ENCODE measurements at places on chromosomes 5 and 9.

DNA sequence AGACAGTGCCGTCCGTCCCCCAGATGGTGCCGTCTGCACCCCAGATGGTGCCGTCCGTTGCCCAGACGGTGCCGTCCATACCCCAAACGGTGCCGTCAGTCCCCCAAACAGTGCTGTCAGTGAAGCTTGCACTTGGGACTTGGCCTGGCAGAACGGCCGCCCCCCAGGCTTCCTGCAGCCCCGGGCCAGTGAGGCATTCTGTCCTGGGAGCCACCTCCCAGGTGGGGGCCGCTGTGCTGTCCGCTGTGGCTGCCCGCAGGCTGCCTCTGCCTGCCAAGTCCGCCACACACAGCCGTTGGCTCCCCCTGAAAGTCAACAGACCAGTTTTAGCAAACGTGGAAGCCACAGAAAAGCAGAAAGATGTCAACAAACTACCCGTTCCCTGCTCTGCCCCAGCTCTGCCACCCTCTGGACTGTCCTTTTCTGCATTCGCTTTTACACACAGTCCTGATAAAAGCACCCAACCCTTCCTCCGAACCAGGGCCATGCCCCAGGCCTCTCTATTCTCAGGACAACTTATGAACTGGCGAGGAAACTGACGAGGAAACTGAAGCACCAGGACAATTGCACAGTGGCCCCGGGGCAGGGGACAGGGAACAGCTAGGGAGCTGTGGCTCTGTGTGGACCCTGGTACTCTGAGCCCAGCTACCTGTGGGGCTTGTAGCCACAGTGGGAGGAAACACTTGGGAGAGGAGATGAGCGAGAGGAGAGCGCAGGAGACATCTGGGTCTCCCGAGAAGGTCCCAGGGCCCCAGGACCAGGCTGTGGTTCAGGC is 39.6 kb upstream of the RXRA start:
- no peak for DNase-seq

GRCh38 chr9:1747417-1747967 is 267.7 kb upstream of the SMARCA2 start:
- DNase-seq = no peak

DNA sequence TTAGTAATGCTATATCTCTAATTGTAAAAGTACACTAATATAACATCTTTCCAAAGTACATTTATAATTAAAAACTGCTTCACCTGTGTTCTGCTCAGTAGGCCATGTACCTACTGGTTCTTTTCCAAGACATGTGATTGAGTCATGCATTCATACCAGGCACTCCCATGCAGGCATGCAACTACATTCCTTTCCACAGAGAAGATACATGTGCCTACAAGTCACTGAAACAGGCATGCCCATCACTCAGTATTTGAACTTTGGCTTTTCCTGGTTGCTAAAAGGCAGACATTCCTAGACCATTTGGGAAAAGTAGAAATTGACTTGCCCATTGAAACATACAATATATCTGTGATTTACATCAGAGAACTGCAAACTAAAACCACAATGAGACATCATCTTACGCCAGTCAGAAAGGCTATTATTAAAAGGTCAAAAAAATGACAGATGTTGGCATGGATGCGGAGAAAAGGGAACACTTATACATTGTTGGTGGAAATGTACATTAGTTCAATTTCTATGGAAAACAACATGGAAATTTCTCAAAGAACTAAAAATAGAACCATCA is 148.3 kb upstream of the MOCS2 start:
- no peak for DNase-seq

DNA sequence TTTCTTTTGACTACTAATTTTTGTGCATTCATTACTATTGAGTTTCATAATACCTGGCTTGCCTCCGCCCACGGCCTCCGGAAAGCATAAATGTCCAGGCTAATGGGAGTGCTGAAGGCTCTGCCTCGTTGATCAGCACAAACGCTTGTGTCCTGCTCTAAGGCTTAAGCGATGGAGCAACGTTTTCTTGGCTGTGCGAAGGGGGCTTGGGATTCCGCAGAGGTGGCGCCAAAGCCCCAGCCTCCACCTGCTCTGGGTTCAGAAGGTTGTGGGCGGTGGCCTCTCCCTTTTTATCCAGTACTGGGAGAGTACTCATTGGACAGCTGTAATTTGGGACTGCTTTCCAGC is 19.7 kb downstream of the ANXA2R start:
- no peak for DNase-seq

GRCh38 chr5:891837-892393 is 686 bp downstream of the BRD9 start:
- no peak for DNase-seq

DNA sequence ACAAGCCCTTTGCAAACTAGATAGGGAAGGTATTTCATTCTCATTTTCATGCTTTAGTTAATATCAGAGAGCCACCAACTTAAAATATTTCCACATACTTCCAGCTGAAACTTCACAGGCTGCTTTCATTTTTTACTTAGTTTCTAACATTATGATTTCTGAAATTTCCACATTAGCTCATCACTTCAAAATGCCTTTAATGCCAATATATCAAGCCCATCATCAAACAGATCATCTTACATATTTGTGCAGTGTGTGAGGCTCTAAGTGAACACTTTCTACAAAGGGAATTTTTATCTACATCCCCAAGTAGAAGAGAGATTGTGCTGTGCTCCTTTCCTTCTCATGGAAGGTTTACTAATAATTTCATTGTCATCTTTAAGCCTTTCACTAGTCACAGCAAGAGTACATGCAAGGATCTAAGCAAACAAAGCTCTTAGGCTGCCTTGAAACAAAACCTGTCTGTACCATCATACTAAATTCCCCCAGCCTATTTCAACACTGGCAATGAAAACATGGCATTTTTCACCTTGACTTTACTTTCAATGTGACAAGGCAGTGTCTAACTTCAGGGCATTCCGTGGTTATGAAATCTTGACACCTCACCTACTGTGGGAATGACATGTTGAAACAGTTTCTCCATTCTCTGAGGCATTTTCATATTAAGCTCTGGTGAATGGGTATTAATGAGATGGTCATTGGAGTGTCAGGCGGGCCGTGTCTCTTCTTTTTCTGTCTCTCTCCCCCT is 45.4 kb downstream of the PPP2R2B start:
- DNase-seq = no peak

DNA sequence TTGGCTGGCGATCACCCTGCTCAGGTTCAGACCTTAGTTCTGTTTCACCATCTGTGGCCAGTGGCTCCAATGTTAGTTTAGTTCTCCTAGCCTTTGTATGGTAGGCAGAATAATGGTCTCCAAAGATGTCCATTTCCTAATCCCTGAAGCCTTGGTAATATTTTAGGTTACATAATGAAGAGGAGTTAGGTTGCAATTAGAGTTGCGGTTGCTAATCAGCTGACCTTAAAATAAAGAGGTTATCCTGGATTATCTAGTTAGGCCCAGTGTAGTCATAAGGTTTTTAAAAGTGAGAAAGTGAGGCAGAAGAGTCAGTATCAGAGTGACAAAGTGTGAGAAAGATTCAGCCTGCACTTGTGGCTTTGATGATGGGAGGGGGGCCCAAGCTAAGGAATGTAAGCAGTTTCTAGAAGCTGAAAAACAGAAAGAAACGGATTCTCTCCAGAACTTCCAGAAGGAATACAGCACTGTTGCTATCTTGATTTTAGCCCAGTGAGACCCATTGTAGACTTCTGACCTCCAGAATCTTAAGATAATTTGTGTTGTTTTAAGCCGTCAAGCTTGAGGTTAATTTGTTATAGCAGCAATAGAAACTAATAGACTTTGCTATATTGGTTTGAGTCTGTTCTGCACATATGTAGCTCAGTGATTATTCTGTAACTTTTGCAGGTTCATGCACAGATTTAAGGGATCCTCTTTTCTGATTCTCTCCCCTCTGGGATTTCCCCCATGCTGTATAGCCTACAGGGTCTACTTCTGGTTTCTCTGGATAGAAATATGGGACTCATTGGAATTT is 21.6 kb downstream of the LNPEP start:
- DNase-seq = no peak

DNA sequence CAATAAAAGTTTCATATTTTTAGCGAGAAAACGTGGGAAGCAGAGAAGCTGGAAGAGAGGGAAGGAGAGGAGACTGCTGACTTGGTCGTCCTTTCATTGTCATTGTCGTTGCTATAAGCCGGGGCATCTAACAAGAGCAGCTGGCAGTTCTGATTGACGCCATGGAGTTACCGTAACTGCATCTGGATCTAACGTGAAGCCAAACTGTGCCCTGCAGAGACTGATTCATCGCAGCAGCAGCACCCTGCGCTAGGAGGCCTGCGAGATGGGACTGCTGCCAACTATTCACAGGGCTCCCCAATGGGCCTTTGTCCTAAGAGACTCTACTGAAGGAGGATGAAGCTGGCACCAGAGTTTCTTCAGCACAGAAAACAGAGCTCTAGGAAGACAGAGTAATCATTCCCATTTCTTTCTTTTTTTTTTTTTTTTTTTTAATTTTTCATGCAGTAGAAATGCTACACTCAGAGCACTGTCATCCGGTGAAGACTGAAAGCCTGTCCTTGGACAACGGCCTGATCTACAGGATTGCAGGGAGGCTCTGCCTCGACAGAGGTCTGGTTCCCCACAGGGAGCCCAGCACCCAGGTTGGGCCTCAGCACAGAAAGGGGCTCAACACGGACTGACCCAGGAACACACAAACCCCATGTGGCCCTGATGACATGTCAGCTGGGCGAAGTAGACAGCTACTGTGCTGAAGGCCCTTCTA is 47.8 kb downstream of the RETREG1 start:
- no peak for DNase-seq

DNA sequence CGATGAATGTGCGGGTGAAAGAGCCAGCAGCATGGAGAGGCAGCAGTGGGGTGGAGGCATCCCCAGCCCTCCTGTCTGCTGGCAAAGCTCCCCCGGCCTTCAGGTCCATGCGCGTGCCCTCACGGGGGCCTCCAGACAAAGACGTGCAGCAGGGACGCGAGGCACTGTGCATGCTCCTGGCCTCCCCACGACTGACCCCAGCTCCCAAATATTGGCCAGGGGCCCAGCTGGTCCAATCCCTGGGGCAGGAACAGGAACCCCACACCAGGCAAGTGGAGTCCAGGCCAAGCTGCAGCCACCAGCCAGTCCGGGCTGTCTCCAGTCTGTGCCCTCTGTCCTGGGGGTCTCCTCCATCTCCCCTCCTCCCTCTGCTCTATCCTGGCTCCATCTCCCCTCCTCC is 33.5 kb upstream of the LRRC14B start:
- DNase-seq = no peak

DNA sequence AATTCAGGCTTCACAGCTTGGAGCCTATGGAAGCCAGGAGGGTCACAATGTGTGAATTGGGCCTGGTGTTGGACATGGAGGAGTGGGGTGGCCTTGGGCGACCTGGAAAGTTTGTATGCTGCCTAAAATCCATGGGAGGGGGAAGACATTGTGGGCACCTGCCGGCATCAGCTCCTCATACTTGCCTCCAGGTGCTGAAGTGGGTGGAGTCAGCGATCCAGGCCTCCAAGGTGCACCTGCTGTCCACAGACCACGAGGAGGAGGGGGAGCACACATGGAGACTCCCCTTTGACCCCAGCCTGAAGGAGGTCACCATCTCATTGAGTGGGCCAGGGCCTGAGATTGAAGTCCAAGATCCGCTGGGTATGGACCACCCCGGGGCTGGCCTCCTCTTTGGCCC is 29.1 kb downstream of the HMCN2 start:
- no peak for DNase-seq

DNA sequence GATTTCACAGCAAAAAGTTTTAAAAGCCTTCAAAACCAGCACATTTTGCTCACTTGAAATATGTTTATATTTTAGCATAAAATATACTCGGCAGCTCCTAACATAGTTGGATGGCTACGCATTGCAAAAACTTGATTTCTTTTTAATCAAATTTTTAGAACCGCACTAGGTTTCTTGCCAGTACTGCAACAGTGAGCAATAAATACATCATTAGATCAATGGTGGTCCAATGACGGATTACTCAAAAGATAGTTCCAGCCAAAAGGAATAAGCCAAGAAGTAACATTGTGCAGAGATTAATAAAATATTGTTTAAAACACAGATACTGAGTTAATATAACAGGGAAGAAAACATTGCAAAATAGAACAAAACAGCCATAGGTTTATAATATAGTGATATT is 5.5 kb downstream of the MARCHF3 start:
- DNase-seq = no peak

GRCh38 chr5:73626814-73627313 is 868 bp downstream of the ARHGEF28 start:
- no peak for DNase-seq

GRCh38 chr9:113817171-113817570 is 58.9 kb upstream of the ZNF618 start:
- DNase-seq = no peak

DNA sequence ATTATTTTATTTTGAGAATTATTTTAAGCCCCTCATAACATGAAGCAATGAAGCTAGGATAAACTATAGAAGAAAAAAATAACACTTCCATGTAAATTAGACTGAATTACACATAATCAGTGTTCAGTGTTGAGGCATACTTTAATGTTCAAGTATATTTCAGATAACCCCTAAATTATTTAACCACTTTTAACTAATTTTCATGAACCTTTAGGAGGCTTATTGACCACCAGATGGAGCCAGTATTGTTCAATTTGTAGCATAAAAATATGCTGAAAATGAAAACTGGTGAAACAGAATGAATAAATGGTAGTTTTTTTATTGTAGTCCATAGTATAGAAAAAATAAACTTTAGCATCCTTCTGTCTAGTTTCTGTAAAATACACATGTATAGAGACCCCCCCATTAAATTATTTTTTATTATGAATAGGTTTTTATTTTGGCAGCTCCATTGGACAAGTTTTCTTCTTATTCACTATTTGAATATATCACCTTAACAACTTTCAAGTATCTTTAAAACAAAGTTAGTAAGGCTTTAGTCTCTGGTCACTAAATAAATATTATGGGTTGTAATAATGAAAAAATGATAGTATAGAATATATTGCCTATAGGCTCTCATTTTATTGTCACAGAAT is 190.1 kb downstream of the CWC27 start:
- DNase-seq = no peak

- no peak for DNase-seq
Observed at GRCh38 chr9:134024214-134024792, 978 bp upstream of the BRD3OS start.

- no peak for DNase-seq
Observed at GRCh38 chr9:114588210-114588609, 641 bp downstream of the ATP6V1G1 start.

DNA sequence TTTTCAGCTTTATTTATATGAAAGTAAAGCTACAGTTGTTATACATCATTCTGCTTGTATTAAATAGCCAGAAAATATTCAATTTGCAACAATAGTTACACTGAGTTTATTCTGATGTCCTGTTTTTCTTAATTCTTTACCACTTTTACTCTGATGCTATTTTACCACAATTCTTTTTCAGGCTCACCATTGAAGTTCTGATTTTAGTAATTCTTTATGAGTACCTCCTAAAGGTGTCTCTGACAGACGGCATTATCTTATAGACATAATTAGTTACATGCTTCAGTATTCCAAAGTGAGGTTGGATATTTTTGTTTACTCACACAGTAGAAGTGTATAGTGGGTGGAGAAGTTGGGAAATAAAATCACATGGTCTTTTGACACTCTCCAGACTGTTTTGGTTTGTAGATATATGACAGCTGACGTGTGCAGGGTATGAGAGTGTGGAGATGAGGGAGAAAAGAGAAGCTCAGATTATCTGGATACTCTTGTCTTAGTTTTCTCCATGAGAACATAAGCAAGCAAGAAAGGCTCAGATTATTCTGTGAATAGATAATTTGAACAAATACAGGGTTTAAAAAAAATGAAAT is 97.4 kb downstream of the FBXO4 start:
- DNase-seq = no peak

All from central memory CD8-positive, alpha-beta T cell (primary cell).